H4 (cell line): ENCODE measurements at places on chromosomes 4 and X. TPM values are rescaled to one million over a fixed set of nuclear protein-coding genes. Genes with fewer than 3 reads are reported as not detected.

NKX6-1 gene
- total RNA-seq = 0.45 and 0.50 TPM in 2 replicates

DNA sequence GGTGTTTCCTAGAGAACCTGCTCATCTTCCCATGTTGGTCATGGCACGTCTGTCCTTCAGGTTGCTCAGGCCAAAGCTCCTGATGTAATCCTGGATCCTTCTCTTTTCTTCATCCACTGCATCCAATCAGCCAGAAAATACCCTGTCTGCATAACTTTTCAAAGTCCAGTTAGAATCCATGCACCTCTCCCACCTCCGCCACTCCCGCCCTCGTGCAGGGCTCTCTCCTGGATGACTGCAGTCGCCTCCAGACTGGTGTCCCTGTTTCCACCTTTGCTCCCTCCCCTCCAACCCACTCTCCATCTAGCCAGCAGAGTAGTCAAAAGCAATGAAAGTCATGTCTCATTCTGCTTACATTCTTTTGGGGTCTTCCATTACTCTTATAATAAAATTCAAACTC is 16.0 kb downstream of the CNGA2 start:
- no peak for DNase-seq

HHIP gene
- 0.16 and 0.23 TPM in 2 replicates for total RNA-seq

GRCh38 chrX:49257074-49257790 is 7.3 kb downstream of the FOXP3 start:
- no peak for DNase-seq

- DNase-seq = no peak
Observed at GRCh38 chr4:80475798-80476197, 140.3 kb downstream of the CFAP299 start.

DNA sequence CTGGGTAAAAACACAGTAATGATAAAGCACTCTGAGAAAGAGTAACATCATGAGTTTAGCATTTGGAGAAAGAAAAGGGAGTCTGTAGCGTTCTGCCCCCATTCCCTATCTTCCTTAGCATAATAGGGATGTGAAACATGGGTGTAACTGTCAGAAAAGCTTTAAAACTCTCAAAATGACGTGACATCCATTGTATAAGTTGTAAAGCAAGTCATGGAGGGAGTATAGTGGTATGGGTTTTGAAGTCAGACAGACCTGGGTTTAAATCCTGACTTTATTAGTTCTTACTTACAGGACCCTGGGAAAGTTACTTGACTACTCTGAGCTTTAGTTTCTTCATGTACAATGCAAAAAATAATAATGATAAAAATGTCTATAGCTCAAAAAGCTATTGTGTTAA is 17.1 kb downstream of the FBXO8 start:
- no peak for DNase-seq

RBM3 gene
- total RNA-seq = 154 and 175 TPM in 2 replicates

GRCh38 chr4:106979476-106979875 is 56.6 kb downstream of the DKK2 start:
- DNase-seq = no peak

GRIA2 gene
- total RNA-seq = not detected in 2 replicates

- DNase-seq = peak; percentile 6
Observed at GRCh38 chr4:177064729-177065394, 244.8 kb upstream of the NEIL3 start.

- DNase-seq = no peak
Observed at GRCh38 chrX:106611317-106611678, 480 bp upstream of the RADX start.

DNA sequence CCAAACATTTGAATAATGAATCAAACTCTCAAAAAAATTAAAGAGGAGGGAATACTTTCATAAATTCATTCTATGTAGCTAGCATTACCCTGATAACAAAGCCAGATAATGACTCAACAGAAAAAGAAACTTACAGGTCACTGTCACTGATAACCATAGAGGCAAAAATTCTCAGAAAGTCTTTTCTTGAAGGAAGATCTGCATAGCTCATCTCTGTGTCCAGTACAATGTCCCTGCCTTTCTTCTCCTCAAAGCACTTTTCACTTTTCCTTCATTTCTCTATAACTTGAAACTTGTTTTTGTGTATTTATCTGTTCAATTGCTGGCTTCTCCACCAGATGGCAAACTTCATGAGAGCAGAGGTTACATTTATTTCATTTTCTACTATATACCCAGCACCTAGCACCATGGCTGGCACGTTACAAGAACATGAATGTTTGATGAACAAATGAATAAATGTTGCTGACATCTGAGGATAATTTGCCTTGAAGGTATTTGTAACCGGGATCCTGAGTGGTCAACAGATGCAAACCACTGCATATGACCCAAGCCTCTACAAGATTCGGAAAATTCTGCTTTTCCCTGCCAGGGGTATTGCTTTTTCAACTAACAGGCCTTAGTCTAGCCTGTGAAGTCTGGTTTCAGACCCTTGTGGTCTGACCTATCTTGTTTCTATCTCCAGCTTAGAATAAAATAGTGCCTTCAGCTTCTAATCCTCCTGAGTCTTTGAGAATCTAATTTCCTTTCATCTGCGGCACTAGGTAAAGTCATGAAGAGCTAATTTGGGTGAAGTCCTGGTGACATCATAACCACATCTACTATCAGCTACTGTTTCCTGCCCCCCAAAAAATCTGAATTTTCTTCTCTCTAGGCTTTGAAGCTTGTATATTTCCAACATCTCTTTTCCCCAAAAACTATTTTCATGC is 52.5 kb upstream of the ANTXR2 start:
- DNase-seq = peak; percentile 13

DNA sequence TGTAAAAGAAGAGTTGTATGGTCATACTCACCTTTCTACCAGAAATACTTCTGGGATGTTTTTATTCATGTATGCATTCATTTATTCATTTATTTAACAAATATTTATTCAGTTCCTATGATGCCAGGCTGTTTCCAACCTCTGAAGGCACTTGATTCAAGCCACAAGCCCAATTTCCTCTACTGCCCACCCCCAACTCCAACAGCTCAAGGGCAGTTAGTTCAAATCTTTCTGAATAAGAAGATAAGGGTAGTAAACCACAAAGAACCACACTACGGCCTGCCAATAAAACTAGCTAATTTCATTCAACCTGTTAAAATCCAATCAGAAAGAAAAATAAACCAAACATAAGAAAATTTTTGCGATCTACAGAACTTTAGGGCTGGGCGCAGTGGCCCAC is 31.2 kb downstream of the LRBA start:
- DNase-seq = no peak

DNA sequence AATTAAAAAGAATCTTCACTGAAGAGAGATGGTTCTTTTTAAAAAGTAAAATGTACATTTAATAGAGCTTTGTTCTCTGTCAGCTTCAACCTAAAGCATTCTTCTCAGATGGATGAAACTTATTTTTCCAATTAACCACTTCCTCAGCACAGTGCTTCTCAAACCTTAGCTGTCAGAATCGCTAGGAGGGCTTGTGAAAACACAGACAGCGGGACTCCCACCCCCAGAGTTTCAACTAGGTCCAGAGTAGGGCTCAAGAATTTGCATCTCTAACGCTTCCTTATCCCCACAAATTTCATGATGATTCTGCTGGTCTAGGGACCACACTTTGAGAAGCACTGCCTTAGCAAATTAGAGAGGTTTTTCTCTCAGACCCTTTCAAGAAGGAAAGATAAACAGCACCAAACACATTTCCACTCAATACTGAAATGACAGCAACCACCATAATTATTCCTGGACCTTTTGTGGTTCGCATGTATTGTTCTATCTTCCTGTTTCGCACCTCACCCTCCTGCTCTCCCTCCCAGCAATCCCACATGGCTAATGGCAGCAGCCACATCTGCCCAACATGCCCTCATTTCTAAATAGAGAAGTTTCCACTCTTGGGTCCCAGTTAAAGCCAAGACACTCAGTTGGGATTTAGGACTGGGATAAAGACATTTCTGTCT is 73.2 kb downstream of the ZNF827 start:
- DNase-seq = no peak

MAGEB1 gene
- total RNA-seq = not detected in 2 replicates

DNA sequence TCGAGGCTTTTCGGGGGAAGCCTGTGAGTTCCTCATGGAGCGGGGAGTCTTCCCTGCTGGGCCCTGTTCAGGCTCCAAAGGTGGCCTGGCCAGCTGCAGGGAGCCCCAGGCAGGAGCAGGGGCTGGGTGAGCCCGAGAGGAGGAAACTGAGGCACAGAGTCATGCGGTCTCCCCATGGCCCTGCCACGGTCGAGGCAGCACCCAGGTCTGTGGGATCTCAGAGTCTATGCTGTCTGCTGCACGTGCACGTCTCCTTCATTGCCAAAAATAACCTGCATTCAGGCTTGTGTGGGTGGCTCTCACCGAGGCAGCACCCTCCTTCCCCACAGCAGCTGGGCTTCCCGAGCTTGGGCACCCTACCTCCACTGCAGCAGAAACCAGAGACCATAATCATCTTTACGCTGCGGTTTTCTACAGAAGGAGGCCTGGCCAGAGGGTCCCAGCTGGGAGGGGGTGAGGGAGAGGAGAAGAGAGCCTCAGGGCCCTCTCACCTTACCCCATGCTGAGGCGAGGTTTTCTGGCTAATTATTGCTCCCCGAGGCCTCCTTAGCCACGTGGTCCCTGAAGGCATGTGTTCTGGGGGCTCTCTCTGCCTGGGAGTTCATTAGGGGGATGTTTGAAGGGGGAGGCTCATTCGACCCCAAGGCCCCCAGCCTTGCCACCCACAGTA is 64.3 kb downstream of the CPZ start:
- no peak for DNase-seq

DNA sequence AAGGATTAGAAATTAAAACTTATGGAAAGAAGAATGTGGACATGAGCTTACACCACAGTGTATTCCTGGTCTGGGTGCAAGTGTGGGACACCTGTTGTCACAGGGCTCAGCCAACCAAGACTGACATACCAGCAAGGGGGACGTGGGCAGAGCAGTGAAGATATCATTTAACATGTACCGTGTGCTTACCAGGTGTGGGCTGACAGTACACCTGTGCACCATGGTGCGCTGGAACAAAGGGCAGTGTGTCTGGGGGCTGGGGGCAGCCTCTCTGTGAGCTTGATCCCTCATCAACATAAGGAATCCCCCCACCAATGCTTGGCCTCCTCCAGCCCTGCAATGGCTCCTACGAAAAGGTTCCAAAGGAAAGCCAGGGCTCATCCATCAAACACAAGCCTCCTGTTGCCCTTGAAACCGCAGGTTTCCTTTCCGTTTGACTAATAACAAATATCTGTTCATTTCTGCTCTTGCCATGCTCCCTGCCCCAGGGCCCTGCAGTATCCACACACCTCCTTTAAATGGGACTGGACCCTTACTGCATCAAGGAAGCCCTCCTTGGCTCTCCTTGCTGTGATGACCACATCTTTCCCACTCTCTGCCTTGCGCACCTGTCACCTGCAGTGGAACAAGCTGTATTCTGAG is 16.7 kb downstream of the EVC2 start:
- DNase-seq = no peak

DNA sequence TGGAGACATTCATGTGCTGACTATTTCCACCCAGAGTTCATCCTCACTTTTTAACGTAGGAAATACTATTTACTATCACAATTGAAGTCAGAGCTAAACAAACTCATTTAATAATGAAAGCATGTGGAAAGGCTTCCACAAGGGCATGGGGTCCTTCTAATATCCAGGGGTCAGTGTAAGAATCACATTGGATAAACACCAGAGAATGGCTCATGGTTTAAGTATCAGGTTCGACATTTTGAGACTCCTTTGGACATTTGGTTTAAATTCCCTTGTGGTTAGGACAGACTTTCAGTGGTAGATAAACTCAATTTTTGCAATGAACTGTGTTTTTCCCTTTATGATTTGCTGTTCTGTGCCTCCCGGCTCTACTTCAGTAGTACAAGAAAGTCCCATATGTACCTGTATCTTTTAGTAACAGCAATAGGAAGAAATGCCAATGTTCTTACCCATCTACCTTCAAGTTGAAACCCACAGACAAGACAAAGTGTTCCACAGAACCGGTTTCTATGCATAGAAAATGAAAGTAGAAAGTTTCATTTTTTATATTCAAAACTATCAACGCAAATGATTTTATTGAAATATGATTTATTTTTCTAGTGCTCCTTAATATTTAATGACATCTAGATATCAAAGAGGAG is 589.0 kb upstream of the FAM241A start:
- no peak for DNase-seq

DNA sequence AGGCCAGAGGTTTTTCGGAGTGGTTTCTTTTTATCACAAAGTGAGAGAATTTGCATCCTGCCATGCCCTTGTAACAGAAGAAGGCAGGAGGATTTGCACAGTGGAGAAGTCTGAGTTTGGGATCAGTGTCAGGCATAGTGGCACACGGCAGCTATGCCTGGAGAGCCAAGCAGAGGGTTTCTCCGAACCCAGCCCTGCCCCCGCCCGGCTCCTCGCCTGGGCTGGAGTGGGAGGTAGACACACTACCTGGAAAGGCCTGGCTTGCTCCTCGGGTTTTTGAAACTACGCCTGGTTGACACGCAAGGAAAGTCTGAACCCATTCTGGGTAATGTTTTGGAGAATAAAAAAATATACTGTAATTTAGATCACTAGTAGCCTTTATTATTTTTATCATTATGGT is 1653.6 kb upstream of the TENM3 start:
- DNase-seq = no peak

DNA sequence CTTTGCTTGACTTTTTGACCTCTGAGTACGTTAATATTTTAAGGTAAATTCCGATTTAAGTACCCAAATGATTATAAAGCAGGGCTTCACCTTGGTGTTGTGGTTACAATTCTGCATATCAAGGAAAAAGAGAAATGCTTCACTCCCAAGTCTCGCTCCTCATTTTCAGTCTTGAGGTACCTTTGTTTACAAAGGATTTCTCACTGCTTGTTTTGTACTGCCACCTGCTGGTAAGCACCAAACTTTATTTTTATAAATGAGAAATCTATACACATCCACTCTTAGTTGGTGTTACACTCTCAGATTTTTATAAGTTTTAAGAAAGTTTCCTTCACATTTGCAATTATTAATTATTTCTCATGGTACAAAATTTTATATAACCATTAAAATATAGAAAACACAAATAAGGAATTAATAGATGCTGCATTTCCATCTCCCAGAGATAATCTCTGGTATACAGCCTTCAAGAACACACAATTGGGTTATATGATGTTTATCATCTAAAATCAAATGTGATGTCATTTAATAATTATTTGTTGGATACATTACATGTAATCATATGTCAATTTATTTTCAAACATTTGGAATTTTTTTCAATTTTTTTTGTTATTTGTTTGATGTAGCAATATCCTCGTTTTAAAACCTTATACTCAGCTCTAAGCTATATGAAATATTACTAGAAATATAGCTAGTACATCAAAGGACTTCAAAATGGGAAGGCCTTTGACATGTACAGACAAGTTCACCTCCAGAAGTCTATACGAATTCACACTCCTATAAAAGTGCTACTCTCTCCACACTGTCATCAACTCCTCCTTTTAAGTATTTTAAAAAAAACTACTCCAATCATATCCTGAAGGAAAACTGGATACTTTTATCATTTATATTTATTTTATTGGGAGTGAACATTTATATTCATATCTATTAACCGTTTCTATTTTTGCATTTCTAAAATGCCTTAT is 179.9 kb downstream of the KCNIP4 start:
- DNase-seq = peak; percentile 79

S100G gene
- total RNA-seq = not detected in 2 replicates

- DNase-seq = peak; percentile 16
Observed at GRCh38 chrX:153727123-153727931, 2.7 kb downstream of the ABCD1 start.

GAB3 gene
- 0.08 and 0.33 TPM in 2 replicates for total RNA-seq

ABCB7 gene
- total RNA-seq = 26.0 and 37.9 TPM in 2 replicates

GRCh38 chr4:24067367-24068193 is 177.7 kb upstream of the PPARGC1A start:
- DNase-seq = peak; percentile 74

- DNase-seq = no peak
Observed at GRCh38 chr4:139312552-139313332, 10.5 kb upstream of the NDUFC1 start.
